ENCODE measurements at places on chromosomes 11 and 22. TPM values are rescaled to one million over a fixed set of nuclear protein-coding genes. Genes with fewer than 3 reads are reported as not detected.
A peak's percentile ranks its signal among the peaks of the same experiment; 100 is the strongest.

The TTC36 gene
- total RNA-seq = not detected

The OR52N4 gene
- total RNA-seq = not detected

- DNase-seq = no peak
Measured at GRCh38 chr11:36500315-36500721, 9.8 kb downstream of the TRAF6 start.

- DNase-seq = no peak
Measured at GRCh38 chr11:74326665-74327064, 15.2 kb upstream of the P4HA3 start.

- no peak for DNase-seq
Measured at GRCh38 chr11:58739725-58740430, 8.1 kb upstream of the GLYAT start.

- no peak for DNase-seq
Measured at GRCh38 chr11:72668629-72669347, 5.4 kb downstream of the PDE2A start.

DNA sequence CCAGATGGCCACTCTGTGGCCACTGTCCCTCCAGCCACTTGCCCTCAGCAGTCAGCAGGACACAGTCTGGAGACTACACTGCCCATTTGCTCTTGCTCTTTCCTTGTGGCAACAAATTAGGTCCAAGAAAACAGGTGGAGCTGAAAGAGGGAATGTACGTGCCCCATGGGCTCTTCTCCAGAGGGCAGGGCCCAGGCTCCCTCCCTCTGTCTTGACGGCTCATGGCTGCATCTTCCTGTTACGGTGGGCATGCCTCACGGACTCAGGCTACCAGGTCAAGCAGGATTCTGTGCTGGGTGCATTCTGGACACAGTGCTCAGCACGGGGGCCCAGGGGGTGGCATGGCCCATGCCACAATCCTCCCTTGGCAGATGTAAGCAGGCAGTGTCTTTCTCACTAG, 71.3 kb downstream of the MED15 start:
- DNase-seq = no peak

GRCh38 chr11:9789910-9790309, 126.0 kb downstream of the SWAP70 start:
- no peak for DNase-seq

DNA sequence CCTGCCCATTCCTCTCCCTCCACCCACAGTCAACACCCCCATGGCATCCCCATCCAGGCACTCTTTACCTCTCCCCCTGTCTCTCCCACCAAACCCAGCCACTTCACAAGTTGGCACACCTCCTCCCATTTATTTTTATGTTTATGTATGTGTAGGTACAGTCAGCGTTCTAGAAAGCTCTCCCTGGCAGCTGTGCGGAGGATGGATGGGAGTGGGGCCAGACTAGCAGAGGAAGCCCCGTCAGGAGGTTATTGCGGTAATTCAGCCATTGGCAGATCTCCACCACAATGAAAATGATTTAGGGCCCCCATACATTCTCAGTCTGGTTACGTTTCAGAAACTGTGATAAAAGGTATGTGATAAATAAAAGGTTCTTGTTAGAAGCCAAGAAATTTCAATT, 51.3 kb downstream of the BTG4 start:
- DNase-seq = peak; percentile 52

GRCh38 chr11:106585061-106585460, 433.2 kb downstream of the GUCY1A2 start:
- DNase-seq = no peak

GRCh38 chr11:107587306-107587979, 3.5 kb upstream of the ELMOD1 start:
- no peak for DNase-seq

GRCh38 chr22:48277868-48278581, 1515.6 kb downstream of the TBC1D22A start:
- DNase-seq = peak; percentile 48

DNA sequence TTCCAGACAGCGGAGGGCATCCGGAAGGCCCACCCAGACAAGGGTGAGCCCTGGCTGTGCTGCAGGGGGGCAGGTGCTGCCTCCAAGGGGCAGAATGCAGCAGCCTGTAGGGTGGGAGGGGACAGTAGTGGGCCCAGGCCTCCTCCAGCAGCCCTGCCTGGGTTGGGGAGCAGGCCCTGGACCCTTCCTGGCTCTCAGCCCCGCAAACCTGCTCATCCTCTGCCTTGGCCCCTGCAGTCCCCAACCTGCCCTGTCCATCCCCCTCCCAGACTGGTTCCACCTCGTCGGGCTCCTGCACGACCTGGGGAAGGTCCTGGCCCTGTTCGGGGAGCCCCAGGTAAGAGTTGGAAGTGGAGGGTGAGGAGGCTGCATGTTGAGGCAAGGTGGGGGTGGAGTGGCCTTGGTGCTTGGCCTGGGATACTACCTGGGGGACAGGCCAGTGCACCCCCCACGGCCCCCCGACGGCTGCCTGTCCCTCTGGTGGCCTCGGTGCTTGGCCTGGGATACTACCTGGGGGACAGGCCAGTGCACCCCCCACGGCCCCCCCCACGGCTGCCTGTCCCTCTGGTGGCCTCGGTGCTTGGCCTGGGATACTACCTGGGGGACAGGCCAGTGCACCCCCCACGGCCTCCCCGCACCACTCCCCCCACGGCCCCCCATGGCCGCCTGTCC, 1.5 kb downstream of the MIOX start:
- DNase-seq = no peak

- DNase-seq = no peak
Measured at GRCh38 chr11:132062031-132062430, 691.6 kb downstream of the NTM start.

DNA sequence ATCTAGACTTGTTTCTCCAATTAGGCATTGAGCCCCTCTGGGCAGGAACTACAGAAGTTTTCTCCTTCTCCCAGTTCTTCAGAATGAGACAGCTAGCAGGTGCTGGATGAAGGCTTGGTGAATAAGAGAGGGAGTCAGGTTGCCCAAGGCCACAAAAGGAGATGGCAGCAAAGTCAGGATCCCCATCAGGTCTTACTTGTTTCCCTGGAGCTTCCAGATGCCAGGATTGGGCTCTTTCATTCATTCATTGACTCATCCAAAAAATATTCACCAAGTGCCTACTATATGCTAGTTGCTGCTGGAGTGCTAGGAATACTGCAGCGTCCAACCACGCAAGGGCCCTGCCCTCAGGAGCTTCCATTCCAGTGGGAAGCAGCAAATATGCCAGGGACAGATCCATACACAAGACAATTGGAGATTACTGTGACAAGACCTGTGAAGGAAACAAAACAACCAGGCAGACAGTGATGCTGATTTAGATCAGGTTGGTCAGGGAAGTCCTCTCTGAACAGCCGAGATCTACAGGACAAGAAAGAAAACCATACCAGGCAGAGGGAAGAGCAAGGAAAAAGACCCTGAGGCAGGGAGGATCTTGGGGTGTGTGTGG, 24.6 kb upstream of the LMO1 start:
- DNase-seq = no peak

GRCh38 chr11:46321757-46322156, 25.5 kb upstream of the DGKZ start:
- DNase-seq = no peak

All from urinary bladder (tissue), 4 donors.